ENCODE measurements at places on chromosomes 7 and 10. TPM values are rescaled to one million over a fixed set of nuclear protein-coding genes. Genes with fewer than 3 reads are reported as not detected.
A peak's percentile ranks its signal among the peaks of the same experiment; 100 is the strongest.

GRCh38 chr7:49397750-49398149, 375.7 kb upstream of the VWC2 start:
- H3K27ac ChIP-seq, result no peak overlapping the region
- no peaks in the 10 kb centered on the region for H3K27me3 ChIP-seq
- H3K4me1 ChIP-seq, result no peaks in the 10 kb centered on the region
- no peaks in the 10 kb centered on the region for H3K36me3 ChIP-seq
- no peak overlapping the region for H3K4me3 ChIP-seq
- DNase-seq, result no peak

DNA sequence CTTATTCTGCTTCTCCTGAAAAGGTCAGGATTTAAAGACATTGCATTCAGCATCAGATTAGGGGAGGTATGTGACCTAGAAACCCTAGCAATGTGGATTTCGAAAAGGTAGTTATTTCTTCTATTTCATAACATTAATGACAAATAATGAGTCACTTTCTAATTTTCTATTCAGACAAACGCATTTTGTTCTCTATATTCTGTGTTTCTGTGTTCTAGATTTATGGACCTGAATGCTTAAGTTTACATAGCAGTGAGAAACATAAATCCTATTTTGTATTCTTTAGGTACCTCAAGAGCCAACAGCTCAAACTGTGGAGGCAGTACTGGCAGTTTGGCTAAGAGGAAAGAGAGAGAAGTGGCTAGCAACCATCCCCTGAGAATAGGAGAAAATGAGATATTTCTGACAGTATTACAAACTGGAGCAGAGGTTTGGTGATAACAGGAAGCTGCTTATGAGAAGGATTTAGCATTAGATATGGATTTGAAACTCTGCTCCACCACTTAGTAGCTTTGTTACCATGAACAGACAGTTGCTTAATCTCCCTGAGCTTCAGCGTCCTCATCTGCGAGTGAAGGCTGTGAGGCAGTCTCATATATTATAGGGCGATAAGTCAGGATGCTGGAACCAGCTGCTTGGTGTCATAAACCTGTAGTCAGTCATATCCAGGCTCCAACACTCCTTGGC, 28.2 kb downstream of the CDK14 start:
- H3K36me3 ChIP-seq, result peaks cover 2% of the 10 kb centered on the region
- H3K27me3 ChIP-seq, result no peaks in the 10 kb centered on the region
- H3K4me3 ChIP-seq, result no peak overlapping the region
- no peak overlapping the region for H3K27ac ChIP-seq

GRCh38 chr7:26441611-26442277, 150.1 kb downstream of the SNX10 start:
- H3K36me3 ChIP-seq, result no peaks in the 10 kb centered on the region
- DNase-seq, result no peak
- H3K27ac ChIP-seq, result no peak overlapping the region
- H3K27me3 ChIP-seq, result no peaks in the 10 kb centered on the region

- no peak overlapping the region for H3K4me3 ChIP-seq
- H3K27ac ChIP-seq, result no peak overlapping the region
- no peak for DNase-seq
- no peaks in the 10 kb centered on the region for H3K27me3 ChIP-seq
These were observed 135.0 kb downstream of the RTKN2 start for GRCh38 chr10:62133618-62134017.

- no peaks in the 10 kb centered on the region for H3K36me3 ChIP-seq
- no peak overlapping the region for H3K27ac ChIP-seq
- peaks cover 4% of the 10 kb centered on the region for H3K4me1 ChIP-seq
- no peak for DNase-seq
- peak overlapping the region; percentile 77 for H3K4me3 ChIP-seq
These were observed 305.3 kb downstream of the PRPF18 start for GRCh38 chr10:13892001-13892491.

- H3K27me3 ChIP-seq, result no peaks in the 10 kb centered on the region
- no peaks in the 10 kb centered on the region for H3K4me1 ChIP-seq
- H3K4me3 ChIP-seq, result no peak overlapping the region
- peak; percentile 17 for DNase-seq
- H3K36me3 ChIP-seq, result no peaks in the 10 kb centered on the region
- H3K27ac ChIP-seq, result no peak overlapping the region
These were observed 62.8 kb upstream of the EBF3 start for GRCh38 chr10:130026670-130027456.

Gene ARHGEF5
- 33.9 TPM for total RNA-seq
